Endothelial cell (in vitro differentiated cells): ENCODE measurements at places on chromosomes 3 and 15.

GRCh38 chr3:110814170-110815007, 257.2 kb upstream of the NECTIN3 start:
- no peak for DNase-seq

GRCh38 chr15:52695154-52695553, 16.0 kb upstream of the ATOSA start:
- no peak for DNase-seq

DNA sequence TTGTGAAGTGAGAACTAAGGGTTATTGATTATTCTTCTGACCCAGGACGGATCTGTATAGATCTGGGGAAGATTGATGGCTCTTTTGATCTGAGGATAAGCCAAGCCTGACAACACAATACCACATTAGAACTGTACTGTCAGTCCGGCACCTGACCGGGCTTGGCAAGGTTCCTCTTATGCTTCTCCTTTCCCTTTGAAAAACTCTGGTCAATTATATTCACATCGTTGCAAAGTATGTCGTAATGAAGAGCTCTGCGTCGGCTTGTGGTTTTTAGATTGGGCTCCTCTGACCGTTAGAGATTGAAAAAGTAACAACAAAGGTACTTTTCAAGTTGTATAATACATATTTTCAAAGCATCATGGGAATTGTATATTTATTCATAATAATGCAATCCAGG, 389.8 kb downstream of the NR2F2 start:
- DNase-seq, result no peak

- DNase-seq, result no peak
These were observed 214.1 kb downstream of the NECTIN3 start for GRCh38 chr3:111285694-111286093.

- peak; percentile 69 for DNase-seq
These were observed 36.1 kb upstream of the EPHB3 start for GRCh38 chr3:184525337-184526087.

GRCh38 chr3:181966393-181966792, 254.7 kb downstream of the SOX2 start:
- DNase-seq, result no peak

GRCh38 chr3:94615275-94616065, 552.6 kb downstream of the NSUN3 start:
- DNase-seq, result no peak

DNA sequence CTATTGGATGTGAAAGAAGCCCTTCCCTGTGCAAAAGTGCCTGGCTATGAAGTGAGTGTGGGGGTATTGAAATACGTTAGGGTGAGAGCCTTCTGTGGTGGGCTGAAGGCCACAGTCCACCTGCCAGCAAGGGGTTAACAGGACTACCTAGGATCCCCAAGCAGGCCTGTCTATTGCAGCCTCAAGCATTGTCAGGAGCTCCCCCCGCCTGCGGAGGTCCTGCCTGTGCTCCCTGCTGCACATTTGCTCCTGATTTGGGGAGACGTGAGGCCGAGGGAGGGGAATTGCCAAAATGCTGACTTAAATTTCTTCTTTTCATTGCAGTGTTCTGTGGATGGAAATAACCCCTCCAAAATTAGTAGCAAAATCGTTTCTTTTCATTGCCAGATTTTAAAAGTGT, 56.2 kb downstream of the GABRG3 start:
- no peak for DNase-seq

- DNase-seq, result no peak
These were observed 35.8 kb downstream of the ISG20 start for GRCh38 chr15:88674661-88675060.

DNA sequence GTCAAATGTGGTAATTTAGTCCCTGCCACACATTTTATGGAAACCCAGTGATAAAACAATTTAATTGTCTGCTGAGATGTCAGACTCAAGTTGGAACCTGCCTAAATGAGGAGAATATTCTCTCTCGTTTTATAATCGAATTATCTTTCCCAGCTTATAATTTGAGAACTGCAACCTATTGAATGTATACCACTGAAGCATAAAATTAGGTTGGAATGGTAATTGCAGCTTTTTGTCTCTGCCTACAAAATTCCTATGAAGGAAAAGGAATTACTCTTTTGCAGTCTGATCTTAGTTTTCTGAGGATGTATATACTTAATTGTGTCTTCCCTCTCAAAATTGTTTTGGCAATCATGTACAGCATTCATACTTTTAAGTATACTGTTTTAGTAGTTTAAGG, 28.9 kb downstream of the RAD51 start:
- no peak for DNase-seq

DNA sequence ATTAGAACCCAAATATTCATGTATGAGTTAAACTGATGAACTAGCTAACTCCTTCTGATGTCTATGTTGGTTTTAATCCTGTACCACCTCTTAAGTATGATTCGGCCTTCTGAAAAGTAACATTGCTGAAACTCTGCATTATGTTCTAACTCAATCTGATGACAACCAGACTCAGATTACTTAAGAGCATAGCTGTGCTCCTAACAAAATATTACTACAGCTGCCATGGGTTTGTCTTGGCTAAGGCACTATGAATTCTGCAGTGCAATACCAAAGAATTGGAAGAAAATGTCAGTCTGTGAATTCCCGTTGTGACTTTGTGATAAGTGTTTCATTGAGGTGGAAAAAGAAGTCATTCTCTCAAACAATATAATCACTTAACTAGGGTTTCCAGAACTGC, 224.4 kb downstream of the ZMAT3 start:
- DNase-seq, result no peak

DNA sequence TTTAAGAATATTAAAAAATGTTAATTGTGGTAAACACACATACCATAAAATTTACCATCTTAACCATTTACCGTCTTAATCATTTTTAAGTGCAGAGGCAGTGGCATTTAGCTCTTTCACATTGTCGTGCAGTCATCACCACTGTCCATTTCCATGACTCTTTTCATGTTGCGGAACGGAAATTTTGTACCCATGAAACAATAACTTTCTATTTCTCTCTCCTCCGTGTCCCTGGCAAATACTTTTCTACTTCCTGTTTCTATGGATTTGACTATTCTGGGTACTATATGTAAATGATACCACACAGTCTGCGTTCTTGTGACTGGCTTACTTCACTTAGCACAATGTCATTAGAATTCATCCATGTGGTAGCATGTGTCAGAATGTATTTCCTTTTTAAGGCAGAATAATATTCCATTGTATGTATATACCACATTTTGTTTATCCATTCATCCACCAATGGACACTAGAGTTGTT, 27.9 kb downstream of the AKAP13 start:
- no peak for DNase-seq

DNA sequence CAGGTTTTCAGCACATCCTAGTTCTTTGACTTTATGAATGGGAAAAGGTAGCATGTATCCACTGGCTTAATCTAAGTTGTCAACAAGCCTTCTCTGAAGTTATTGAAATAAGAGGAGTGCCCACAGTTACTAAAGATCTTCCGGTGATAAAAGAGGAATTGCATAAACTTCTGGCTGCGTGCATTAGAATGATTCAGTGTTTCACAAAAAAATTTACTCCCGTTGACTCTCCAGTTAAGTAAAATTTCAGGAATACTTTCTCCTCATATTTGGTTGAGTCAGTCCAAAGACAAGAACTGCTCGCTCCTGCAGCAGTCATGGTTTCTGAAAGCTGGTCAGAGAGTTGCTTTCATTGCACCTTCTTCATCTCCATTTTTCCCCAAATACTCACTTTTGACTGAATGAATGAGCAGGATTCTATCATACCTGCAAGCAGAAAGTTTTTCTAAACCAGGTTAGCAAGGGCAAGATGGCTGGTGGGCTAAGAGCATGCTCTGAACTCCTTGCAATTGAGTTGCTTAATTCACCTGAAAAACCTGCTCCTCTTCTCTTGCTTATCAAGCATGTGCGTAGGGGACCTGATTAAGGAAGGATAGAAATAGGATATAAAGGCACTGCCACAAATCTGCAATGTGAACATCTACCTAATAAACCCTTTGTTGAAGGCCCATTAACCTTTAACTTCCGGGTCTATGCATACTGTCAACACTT, 64.2 kb upstream of the TIMP4 start:
- DNase-seq, result no peak

DNA sequence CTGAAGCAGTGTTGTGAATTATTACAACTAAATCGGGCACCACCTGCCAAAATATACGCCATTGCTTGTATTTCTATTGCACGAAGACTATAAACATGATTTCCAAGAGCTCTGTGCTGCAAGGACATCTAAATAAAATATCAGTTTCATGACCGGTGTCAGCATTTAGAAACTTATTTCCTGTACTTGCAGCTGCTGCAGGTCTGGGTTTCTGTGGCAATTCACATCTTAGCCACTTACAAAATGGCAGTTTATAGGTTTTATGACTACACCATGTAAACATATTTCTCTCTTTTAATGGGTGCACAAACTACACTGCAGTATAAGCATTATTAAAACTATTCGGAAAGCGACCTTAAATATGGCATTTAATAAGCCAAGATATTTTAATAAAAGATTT, 359.4 kb downstream of the VPS13C start:
- no peak for DNase-seq

GRCh38 chr3:15467227-15468181, 40.1 kb downstream of the EAF1 start:
- no peak for DNase-seq
